ENCODE measurements at places on chromosomes 6 and 20. TPM values are rescaled to one million over a fixed set of nuclear protein-coding genes. Genes with fewer than 3 reads are reported as not detected.

ASIP gene
- not detected for total RNA-seq

- peak; percentile 74 for DNase-seq
Measured at GRCh38 chr20:46255440-46256104, 52.7 kb downstream of the CDH22 start.

- DNase-seq, result no peak
Measured at GRCh38 chr6:168660400-168660945, 219.5 kb downstream of the SMOC2 start.

DNA sequence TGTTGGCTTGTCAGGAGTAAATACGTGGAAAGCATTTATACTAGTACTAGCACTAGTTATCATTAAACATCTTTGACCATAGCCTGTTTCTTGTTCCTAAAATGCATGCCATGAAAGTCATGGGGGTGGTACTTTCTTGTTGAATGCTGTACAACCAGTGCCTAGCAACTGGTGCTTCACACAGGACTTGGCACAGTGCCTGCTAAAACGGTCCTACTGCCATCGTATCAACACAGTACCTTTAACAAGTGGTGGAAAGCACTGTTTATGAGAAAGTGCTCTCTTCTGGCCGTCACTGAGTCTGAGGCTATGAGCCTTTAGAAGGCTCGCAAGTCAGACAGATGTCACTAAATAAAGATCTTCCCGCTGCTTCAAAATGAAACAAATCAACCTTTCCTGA lies 21.6 kb downstream of the ZNFX1 start:
- DNase-seq, result no peak

- no peak for DNase-seq
Measured at GRCh38 chr20:19049514-19049913, 162.9 kb upstream of the SLC24A3 start.

- no peak for DNase-seq
Measured at GRCh38 chr20:18225632-18226031, 62.7 kb upstream of the ZNF133 start.

- no peak for DNase-seq
Measured at GRCh38 chr6:144153260-144153659, 2.9 kb downstream of the STX11 start.

DNA sequence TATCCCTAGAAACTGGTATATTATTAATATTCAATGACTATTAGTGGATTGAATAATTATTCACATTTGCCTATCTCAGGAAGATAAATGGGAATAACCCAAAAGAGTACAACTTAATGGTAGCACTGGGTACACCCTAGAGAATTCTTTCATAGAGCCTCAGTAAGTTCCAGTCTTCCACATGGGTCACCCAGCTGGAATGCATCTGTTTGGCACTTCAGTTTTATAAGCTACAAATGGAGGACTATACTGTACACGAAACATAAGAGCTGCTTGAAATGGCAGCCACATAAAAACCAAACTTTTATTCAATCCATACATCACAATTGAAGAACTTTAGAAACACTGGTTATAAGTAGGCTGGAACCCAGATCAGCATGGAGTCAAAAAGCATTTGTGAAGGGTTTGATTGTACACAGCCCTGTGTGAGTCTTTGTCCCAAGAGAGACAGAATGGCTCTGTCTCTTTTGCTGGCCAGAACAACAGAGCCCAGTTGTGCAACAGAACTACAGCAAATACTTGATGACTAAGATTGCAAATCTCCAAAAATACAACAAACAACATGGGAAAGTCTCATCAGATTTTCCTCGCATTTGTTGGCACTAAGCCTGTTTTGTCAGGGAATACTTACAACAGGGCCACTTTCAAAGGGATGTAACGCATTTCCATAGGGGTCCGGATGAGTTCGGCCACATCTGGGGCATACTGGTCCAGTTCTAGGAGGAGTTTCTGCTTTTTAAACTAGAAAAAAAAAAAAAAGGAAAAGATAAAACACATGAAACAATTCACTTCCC lies 39.5 kb downstream of the PIGU start:
- peak; percentile 23 for DNase-seq

GRCh38 chr20:13338999-13339411 lies 117.9 kb downstream of the ISM1 start:
- no peak for DNase-seq

SRMS gene
- total RNA-seq, result not detected

FRK gene
- 8.7 TPM for total RNA-seq

DEFB127 gene
- total RNA-seq, result not detected

CST4 gene
- total RNA-seq, result not detected

- DNase-seq, result no peak
Measured at GRCh38 chr20:62030834-62031434, 34.7 kb downstream of the TAF4 start.

DNA sequence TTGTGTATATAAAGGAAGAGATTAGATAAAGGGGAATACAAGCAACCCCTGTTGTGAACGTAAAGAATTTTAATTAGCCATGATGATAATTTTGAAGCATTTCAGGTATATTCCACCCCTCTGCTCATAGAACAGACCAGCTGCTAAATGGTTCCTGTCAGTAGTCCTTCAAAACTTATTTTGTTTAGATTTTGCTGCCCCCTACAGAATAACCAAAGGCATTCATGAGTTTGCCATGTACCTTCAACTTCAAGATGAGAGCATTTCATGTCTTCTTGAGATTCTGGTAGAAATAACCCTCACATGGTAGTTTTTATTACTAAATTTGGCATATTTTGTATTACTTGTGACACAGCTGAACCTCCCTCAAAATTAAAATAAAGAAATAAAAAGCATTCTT lies 1586.7 kb downstream of the HACE1 start:
- DNase-seq, result peak; percentile 60

DNA sequence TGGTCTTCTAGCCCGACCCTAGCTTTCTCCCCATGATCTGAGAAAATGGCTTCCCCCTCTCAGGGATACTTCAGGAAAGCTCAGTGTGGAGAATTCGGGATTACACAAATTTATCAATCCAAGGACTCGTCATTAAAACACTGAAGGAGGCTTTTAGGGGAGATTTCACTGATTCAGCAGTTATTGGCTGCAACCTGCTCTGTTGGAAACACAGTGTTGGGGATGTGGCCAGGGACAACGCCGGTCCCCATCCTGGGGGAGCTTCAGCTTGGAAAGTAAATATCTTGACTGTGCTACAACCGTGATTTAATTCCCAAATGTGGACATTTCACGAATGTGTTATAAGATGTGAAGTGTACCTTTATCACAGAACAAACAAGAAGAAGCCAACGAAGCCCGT lies 44.8 kb upstream of the ZNF831 start:
- DNase-seq, result no peak

DNA sequence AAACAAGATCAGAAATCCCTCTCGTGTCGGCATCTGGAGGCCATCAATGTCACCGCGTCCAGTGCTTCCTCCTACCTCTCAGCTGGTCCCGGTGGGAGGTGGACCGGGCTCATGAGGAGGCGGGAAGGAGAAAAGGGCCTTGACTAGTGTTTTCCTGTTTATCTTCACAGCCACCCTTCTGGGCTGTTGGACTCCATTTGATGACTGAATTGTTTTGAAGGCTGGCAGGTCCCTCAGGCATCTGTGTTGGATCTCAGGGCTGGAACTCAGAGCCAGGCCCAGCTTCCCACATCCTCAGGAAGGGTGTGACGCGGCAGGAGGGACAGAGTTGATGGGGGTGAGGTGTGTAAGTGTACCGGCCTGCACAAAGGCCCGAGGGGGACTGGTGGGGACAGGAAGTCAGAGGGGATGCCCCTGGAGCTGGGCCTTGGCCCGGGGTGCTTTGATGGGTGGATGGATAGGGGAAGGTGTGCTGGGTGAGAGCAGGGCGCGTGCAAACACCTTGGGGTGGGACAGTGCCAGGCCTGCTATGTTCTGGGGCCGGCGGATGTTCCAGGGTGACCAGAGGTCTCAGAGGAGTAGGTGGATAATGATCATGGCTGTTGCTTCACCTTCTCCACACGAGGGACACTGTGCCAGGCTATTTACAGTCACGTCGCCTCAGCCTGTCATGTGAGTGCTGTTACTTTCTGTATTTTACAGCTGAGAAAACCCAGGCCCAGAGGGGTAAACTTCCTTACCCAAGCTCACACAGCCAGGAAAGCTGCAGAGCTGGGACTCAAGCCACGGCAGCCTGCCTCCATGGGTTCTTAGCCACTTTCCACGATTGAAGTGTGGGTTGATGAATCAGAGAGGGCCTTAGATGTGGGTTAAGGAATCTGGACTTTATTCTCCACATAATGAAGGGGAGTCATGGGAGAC lies 17.9 kb upstream of the CHMP4B start:
- peak; percentile 30 for DNase-seq

BANF2 gene
- total RNA-seq, result not detected

DNA sequence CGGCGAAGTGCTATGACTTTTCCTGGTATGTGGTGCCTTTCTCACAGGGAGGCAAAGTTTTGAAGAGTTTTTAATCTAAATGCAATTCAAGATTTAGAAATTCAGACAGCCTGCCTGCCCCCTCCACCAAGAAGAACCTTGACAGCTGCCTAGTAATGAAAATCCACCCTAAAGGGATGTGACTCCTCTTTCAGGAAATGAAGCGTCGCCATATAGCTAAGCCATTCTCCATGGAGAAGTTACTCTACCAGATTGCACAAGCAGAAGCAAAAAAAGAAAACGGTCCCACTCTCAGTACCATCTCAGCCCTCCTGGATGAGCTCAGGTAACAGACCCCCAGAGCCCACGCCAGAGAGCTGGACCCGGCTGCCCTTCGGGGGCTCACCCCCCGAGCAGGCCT lies 150.1 kb downstream of the DTNBP1 start:
- no peak for DNase-seq

TRAM2 gene
- 15.5 TPM for total RNA-seq

SRSF12 gene
- 0.49 TPM for total RNA-seq

GRCh38 chr20:6848992-6849391 lies 81.5 kb downstream of the BMP2 start:
- no peak for DNase-seq

- DNase-seq, result no peak
Measured at GRCh38 chr20:35252037-35252461, 25.6 kb downstream of the MMP24 start.

- peak; percentile 62 for DNase-seq
Measured at GRCh38 chr6:157226026-157226625, 97.2 kb downstream of the TMEM242 start.

GRCh38 chr6:134707342-134708031 lies 242.4 kb downstream of the ALDH8A1 start:
- DNase-seq, result peak; percentile 53

XKR7 gene
- total RNA-seq, result 0.12 TPM

- DNase-seq, result no peak
Measured at GRCh38 chr6:72272958-72273357, 348.9 kb upstream of the KCNQ5 start.

SLC17A3 gene
- total RNA-seq, result not detected

DNA sequence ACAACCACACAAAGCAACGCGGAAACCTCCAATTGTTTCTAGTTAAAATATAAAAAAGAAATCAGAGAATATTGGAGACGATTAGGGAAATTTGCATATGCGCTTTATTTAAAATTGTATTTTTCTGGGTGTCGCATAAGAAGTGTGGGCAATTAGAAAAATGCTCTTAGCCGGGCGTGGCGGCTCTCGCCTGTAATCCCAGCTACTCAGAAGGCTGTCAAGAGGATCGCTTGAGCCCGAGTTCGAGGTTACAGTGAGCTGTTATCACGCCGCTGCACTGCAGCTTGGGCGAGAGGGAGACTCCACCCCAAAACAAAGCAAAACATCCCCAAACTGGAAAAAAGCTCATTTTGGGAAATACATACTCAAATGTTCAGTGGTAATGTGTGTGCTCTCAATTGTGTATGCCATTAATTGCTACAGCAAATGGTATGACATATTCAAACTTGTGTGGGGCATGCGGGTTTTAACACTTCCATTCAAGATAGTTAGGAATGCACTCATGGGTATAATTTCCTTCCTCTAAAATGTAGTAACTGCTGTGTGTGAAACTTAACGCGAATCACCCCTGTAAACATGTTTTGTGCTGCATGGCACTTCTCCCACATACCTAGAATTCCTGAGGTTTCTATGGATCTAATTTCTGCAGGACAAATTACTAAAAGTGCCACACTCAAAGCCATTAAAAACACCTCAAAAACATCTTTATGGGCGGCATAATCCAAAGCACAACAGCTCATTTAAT lies 54.7 kb upstream of the HFE start:
- peak; percentile 82 for DNase-seq

RAET1L gene
- total RNA-seq, result not detected

TRIM15 gene
- total RNA-seq, result not detected

GRCh38 chr6:95593025-95593424 lies 15.7 kb downstream of the MANEA start:
- DNase-seq, result no peak

WFDC12 gene
- 0.85 TPM for total RNA-seq

COL11A2 gene
- 2.4 TPM for total RNA-seq

DNA sequence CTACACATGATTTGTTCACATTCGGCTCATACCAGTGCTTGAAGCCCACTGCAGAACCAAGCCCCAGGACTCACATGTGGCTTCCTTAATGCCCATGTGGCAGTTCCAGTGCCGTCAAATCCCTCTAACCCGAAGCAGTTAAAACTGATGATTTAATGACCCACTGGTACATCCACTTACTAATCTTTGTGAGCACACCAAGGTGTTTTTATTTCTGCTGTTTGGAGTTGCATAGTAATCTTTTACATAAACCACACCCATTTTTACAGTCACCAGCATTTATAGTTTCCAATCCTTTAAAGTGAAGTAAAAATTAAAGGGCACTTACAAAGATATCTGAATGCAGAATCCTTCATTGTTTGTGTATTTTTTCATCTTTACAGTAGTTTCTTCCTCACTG lies 232.0 kb downstream of the ANKRD60 start:
- no peak for DNase-seq

HDGFL1 gene
- not detected for total RNA-seq

DNA sequence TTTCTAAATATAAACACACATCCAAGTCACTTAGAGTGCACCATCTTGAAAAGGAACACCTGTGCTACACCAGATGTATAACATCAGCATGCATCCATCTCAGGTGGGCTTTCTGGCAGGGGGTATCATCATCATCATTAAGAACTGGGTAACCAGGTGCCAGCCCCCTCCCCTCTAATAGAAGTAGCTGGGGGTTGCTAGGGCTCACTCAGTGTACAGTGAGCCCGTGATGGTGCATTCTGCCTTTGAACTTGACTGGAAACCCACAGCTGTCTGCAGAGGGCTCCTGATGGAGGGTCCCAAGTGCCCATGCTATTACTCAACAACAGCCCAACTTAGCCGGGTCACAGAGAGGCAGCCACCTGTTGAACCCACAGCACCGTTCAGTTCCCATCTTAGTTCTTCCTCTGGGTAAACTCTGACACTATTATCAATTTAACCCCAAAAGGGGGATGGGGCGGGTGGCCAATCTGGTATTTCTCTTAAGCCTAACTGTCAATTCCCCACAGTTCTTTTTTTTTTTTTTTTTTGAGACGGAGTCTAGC lies 32.7 kb upstream of the CCND3 start:
- no peak for DNase-seq

DNA sequence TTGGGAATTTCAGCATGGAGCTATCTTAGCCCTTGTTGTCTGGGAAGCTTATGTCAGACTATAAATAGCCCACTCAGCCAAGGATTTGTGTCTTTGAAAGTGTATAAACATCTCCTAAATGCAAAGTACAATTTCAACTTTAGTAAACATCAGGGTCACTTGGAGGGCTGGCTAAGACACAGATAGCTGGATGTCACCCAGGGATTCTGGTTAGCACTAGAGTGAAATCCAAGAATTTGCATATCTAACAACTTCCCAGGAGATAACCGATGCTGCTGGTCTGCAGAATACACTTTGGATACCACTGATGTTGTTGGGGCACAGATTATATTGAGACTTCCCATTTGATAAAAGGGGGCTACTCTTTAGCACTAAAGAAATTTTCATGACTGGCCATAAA lies 130.9 kb downstream of the PAX1 start:
- peak; percentile 11 for DNase-seq

COL9A3 gene
- total RNA-seq, result 0.55 TPM

GRCh38 chr6:110939429-110940200 lies 18.9 kb upstream of the GTF3C6 start:
- DNase-seq, result no peak

C6orf52 gene
- total RNA-seq, result 3.5 TPM

Data from lung (tissue), 17 donors.